ENCODE measurements at places on chromosomes 4 and X. TPM values are rescaled to one million over a fixed set of nuclear protein-coding genes. Genes with fewer than 3 reads are reported as not detected.

- DNase-seq: no peak
Observed at GRCh38 chr4:108255203-108255747, 86.5 kb upstream of the LEF1 start.

Gene CTAG2
- total RNA-seq: not detected

Gene TMSB15C
- 18.7 TPM for total RNA-seq

- no peak for DNase-seq
Observed at GRCh38 chrX:3293251-3293650, 53.2 kb downstream of the MXRA5 start.

Gene FGF16
- total RNA-seq: not detected

- DNase-seq: no peak
Observed at GRCh38 chr4:55218041-55218440, 92.6 kb upstream of the KDR start.

Gene SPANXN3
- total RNA-seq: not detected

DNA sequence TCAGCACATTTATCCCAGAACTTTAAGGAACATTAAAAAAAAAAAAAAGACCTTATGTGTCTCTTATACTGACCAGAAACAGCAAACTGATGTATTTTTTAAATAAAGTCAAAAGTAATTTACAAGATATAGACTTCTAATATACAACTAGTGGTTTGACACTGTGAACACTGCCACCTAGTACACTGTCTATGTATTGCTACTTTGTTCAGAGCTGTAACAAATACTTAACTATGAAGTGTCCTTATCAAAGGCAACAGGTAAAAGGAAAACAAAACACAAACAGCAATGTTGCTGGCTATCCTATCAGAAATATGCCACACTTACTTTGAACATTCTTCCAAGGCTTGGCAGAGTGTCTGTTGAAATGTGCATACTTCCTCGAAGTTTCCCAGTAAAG, 60.4 kb downstream of the CD40LG start:
- no peak for DNase-seq

GRCh38 chr4:55618546-55619143, 17.5 kb downstream of the NMU start:
- no peak for DNase-seq

DNA sequence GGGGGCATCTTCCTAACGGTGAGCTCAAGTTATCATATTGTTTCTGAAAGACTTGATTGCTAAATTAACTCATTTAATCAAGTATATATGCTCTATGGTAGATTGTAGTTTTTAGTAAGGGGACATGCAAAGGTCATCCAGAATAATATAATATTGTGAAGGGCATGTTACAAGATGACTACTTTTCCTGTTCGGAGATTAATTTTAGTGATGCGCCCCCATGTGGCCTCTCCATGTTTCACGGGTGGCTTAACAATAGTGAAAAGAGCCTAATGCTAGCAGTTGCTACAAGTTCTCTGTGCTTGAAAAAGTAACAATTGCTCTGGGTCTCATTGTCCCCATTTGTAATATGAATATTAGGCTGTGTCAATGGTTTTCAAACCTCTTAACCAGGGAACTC, 12.2 kb downstream of the SMPX start:
- DNase-seq: peak; percentile 59

- DNase-seq: no peak
Observed at GRCh38 chrX:37802028-37802427, 22.2 kb downstream of the CYBB start.

- DNase-seq: no peak
Observed at GRCh38 chr4:162891788-162892707, 274.6 kb downstream of the NAF1 start.

- no peak for DNase-seq
Observed at GRCh38 chr4:168618577-168619265, 121.9 kb downstream of the PALLD start.

DNA sequence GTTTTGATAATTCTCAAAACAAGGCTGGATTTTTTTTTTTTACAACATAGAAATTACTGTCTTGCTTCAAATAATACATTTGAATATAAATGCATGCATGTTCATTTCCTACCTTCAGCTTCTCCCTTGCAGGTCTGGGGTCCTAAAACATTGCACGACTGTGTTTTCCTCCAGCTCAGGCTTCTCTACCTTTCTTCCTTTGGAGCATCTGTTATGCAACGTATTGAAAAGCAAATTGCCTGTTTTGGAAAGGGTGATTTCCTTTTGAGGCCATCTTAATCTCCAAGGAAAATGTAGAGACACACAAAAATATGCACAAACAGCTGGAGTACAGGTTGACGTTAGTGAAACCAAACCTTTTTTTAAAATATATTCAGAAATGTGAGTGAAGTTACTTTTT, 115.6 kb upstream of the TLL1 start:
- DNase-seq: no peak

DNA sequence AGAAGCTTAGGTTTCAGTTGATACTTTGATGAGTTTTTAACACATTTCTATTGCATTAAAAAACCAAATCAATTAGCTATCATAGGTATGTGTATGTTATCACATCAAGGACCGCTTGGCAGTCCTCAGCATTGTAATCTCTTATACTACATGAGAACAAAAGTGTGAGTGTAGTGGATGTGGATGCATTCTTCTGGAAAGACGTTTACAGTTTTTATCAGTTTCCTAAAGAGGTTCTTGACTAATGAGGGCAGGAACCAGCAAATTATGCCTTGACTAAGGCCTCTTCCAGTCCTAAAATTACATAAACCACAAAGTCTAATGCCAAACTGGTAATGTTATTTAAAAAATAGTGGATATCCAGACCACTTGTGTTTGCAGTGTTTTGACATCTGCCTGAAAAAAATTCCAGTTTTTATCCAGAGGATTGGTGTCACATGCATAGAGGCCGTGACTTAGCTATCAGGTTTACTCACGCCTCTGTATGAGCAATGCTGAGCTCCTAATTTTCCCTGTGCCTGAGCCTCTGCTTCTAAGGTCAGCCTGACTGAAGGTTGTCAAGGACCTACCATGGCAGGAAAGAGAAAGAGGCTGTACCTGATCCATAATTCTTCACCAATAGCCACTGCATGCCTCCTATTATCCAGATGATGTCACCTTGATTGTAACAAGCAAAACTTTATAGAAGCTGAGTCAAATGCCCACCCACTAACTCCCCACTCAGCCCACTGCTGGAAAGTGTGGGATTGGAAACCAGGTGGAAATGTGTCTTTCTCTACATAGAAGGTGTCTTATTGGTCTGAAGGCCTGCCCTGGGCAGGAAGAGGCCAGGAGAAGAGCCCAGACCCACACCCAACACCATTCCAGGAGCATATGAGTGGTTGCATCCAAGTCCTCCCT, 68.7 kb downstream of the ENPP6 start:
- DNase-seq: no peak

GRCh38 chr4:25112366-25112994, 47.8 kb downstream of the SEPSECS start:
- DNase-seq: no peak

Gene PF4V1
- total RNA-seq: not detected

- DNase-seq: no peak
Observed at GRCh38 chr4:177079327-177079726, 230.3 kb upstream of the NEIL3 start.

Gene ATP6AP2
- 46.7 TPM for total RNA-seq

DNA sequence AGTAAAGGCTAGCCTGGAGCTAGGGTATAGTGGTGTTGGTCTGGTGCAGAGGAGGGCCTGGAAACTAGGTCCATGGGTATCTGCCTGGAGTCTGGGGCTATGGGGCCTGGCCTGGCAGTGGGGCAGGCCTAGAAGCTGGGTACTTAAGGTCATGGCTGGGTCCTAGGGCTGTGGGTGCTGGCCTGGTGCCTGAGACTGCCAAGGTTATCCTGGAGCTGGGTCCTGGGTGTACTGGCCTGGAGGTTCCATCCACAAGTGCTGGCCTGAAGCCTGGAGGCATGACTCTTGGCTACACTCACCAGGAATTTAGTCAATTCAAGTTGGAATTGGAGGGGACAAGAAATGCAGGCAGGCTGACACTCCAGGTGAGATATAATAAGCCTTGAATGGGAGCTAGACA, 108.4 kb upstream of the ZCCHC13 start:
- DNase-seq: no peak

DNA sequence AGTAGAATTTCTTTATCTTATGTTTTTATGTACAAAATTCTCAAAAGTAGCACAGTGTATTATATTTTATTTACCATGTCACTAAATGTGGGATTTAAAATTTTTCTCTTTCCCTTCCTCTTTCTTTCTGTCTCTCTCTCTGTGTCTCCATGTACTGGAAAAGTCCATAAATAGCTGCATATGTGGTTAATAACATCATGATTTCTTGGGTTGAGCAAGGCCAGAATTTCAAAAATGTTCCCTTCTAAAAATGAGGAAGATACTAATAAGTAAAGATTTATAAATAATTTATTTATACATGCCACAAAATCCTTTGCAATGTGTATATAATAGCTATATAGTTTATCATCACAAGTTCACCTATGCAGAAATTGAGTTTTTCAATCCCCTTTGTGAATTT, 29.1 kb upstream of the DKK2 start:
- DNase-seq: no peak

Gene GDI1
- total RNA-seq: 206 TPM

DNA sequence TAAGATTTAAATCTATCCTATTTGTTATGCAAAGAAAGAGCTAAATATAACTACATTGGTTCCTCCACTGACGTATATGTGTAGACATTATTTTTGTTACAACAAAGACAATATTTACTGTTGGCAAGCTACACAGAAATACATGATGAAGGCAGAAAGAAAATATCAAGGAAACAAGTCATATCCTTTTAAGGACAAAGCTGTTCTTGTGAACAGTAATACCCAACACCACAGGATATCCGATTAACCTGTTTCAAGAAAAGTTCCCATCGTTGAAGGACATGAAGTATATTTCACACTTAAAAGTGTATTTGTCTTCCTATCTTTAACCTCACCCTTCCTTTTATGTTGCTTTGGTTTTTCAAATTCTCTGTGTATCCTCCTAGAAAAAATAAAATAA, 235.8 kb upstream of the AADAT start:
- no peak for DNase-seq

- no peak for DNase-seq
Observed at GRCh38 chr4:6984612-6985425, 58.4 kb upstream of the TADA2B start.

DNA sequence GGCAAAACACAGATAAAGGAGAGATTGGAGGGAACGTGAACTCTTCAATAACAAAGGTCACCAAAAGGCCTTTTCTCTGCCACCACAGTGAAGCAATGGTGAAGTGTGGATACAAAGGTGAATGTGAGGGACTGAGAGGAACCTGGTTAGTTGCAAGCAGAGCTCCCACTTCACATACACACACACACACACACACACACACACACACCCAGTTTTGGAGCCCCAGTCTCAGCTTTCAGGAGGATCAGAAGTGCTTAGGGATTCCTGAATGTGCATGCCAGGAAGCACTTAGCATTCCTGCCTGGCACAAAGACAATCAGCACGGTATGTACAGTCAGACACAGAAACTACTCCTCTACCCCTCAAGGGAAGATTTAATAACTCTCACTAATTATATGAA, 71.5 kb downstream of the ARHGEF9 start:
- no peak for DNase-seq

DNA sequence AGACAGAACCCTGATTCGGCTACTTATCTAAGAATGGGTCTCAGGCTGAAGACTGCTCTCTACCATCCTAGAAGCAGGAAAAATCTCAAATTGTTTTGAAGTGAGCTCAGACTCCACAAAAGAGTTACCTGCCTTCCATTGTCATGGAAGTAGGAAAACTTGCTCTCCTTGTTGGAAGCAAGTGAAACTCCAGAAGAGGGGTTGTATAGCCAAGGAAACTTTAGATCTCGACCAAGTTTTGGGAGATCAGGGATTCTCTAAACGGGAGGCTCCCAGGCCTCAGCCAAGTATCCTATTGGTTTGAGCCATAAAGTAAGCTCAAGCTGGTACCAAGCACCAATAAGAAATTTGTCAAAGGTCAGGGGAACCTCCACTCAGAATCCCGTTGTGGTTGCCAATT, 9.2 kb upstream of the FHDC1 start:
- DNase-seq: no peak

- DNase-seq: no peak
Observed at GRCh38 chr4:137509855-137510282, 22.4 kb downstream of the PCDH18 start.

DNA sequence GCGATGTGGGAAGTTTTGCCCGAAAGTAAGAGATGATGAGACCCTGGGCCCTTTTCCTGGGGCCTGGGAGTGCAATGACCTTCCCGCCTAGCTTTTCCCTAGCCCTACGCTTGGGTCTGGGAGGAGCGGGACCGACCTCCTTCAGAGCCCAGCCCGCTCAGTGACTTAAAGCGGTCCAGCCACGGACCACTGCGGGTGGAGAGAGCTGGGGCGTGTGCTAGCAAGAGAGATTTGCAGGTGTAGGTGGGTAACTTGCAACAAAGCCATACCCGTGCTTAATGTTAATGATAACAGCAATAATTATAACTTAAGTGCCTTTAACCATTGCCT, 503 bp upstream of the PDE5A start:
- DNase-seq: no peak

GRCh38 chr4:8829584-8829983, 42.1 kb downstream of the HMX1 start:
- no peak for DNase-seq

DNA sequence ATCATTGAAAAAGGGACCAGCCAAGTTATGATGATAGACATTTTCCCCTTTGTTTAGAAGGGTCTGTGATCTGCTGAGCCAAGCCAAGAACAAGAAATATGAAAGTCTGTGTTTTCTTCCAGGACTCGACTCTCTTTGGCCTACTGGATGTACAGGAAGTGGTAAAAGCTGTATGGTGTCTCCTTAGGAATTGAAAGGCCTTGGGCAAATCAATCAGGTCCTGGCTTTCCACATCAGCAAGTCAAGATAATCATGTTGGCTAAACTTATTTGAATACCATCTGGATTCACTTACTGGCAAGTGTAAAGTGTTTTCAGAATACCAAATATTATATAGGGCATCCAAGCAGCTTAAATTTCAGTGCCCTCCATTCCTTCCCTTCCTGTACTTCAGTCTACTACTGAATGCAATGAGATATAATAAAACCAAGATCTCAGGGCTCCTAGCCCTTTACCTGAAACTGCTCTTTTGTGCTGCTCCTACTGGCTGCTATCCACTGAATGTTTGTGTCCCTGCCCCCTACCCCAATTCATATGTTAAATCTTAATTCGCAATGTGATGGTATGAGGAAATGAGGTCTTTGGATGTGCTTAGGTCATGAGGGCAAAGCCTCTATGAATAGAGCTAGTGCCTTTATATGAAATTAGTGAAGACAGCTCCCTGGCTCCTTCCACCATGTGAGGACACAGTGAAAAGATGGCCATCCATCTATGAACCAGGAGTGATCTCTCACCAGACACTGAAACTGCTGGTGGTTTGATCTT, 578.0 kb downstream of the SPRY1 start:
- no peak for DNase-seq

Gene GK
- total RNA-seq: 16.9 TPM

Gene VEGFC
- total RNA-seq: 3.1 TPM

- DNase-seq: no peak
Observed at GRCh38 chr4:104334410-104334809, 160.3 kb downstream of the CXXC4 start.
